ENCODE measurements at places on chromosomes 6 and 20.

- no peak for DNase-seq
These were observed 33.5 kb downstream of the RNF217 start for GRCh38 chr6:124995645-124996325.

DNA sequence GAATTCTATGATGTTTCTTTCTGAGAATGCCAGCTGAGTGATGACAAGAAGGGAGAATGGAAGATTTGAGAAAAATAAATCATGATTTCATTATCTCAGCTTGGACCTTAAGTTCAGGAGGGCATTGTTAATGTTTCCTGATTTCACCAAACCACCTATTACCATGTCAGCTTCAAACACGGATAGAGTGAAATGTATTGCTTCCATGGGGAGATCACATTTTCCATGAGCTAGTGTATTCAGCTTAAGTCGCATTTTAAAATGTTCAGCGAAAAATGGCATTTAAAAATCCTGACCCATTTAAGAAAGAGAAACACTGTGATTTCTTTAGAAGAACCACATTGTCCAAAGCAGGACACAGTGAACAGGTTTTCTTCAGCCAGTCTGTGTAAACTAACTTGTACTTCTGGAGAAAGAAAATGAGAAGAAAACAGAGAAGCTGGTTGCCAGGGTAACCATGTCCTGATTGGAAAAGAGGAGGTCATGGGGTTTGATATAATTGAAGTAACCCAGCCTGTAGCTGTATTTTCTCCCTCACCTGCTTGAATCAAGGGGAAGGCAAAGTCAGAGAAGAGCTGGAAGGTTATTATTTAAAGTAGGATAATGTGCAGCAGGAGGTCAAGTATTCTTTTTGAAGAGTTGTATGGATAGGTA lies 684.1 kb upstream of the NRSN1 start:
- DNase-seq, result no peak

GRCh38 chr6:50974319-50974718 lies 155.6 kb downstream of the TFAP2B start:
- no peak for DNase-seq

GRCh38 chr6:53922539-53922981 lies 127.8 kb downstream of the LRRC1 start:
- no peak for DNase-seq

DNA sequence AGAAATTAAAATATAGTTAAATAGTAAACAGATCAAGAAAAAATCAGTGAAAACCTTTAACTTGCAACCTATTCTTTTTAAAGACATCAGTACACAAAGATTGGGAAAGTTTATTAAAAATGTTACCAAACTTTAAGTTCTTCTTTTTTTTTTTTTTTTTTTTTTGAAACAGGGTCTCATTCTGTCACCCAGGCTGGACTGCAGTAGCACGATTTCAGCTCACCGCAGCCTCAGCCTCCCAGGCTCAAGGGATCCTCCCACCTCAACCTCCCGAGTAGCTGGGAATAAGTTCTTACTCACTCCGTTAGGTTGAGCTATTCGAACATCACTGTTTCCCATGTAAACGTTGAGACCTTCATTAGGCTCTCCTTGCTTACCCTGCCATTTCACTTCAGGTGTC lies 5.6 kb downstream of the MAP3K5 start:
- no peak for DNase-seq

GRCh38 chr6:157072128-157072527 lies 251.2 kb downstream of the TMEM242 start:
- no peak for DNase-seq

GRCh38 chr6:115882174-115882573 lies 178.5 kb downstream of the FRK start:
- DNase-seq, result no peak

DNA sequence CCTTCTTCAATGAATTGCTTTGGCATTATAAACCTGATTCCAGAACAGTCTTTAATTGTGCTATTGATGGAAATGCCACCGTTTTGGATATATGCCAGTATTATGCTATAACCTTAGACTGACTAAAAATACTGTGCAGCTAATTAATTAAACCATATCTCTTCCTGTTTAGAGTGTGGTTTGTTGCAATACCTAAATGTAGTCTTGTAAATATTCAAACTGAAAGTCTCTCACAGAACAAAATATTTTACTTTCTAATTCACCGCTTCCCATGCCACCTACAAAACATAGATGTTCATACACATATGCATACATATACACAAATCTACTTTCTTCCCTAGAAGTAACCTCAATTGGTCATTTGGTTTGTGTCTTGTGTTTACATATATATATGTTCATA lies 126.6 kb downstream of the SIM1 start:
- no peak for DNase-seq

DNA sequence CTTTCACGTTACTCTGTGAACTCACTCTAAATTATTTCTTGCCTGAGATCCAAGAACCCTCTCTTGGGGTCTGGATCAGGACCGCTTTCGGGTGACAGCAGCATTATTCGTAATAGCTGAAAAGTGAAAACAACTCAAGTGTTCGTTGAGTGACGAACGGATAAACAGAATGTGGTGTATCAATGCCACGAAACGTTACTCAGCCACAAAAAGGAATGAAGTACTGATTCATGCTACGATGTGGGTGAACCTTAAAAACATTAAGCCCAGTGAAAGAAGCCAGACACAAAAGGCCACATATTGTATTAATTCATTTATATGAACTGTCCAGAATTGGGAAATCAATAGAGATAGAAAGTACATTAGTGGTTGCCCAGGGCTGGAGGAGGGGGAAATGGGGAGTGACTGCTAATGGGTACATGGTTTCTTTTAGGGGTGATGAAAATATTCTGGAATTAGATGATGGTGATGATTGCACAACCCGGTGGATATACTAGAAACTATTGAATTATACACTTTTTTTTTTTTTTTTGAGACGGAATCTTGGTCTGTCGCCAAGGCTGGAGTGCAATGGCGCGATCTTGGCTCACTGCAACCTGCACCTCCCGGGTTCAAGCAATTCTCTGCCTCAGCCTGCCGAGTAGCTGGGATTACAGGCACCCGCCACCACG lies 8.4 kb downstream of the PTGIS start:
- DNase-seq, result no peak

- DNase-seq, result no peak
These were observed 90.1 kb downstream of the RSPH3 start for GRCh38 chr6:158909938-158910337.

DNA sequence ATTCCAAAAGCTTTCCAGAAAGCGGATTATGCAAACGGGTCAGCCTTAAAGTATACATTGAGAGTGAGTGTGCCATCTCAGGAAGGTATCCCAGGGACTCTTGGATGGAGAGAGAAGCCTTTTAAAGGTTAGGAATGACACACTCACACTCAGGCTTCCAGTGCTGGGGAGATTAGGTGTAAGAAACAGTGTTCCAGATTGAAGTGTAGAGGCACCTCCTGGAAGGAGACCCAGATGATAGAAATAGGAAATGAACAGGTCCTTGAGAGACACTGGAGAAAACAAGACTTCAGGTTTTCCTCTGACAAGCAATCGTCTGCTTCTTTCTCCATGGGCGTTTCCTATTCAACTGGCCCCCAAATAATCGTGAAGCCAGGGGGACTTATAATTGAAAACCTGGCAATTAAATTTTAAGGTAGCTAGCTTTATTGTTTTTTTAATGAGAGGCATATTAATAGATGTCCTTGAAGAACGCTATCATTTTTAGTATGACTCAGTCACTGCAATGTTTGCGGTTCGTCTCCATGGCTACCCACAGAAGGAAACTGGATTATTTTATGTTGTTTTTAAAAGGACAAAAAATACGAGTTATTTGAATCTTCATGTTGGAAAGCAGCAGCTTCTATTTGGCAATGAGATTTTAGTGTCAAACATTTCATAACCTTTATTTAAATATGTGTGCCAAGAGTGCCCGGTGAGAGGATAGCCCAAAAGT lies 85.3 kb downstream of the TRMT6 start:
- no peak for DNase-seq

DNA sequence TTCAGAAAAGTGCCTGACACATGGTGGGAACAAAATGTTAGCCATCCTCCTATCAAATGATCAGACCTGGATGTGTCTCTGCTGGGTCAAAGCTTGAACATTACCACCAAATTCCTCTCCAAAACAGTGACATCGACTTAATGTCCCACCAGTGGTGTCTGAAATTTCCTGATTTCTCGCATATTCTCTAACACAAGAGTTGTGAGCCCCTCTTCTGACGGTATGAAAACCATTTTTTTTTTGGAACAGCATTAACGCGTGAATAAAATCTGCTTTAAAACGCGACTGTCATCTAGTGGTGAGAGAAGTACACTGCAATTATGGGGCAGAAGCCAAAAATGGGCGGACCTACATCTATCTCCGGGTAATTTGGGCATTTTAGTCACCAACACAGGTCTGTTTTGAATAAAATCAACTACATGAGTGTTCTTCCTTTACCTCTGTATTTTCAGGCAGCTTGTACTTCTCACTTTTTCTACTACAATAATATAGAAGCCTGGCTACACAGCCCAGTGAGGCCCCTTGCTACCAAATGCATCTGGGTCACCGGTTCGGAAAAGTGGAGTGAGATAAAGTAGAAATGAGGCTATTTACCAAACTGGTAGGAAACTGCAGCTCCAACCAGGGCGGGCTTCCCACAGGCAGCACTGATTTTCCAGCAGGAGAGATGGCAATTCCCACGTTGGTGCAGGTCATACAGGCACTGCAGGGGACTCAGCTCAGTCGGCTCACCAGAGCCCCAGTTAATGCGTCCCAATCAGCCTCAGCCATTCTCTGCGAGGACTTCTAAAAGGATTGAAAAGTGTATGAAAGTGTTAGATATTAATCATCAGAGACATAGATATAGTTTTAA lies 27.4 kb downstream of the MGME1 start:
- DNase-seq, result peak; percentile 45

DNA sequence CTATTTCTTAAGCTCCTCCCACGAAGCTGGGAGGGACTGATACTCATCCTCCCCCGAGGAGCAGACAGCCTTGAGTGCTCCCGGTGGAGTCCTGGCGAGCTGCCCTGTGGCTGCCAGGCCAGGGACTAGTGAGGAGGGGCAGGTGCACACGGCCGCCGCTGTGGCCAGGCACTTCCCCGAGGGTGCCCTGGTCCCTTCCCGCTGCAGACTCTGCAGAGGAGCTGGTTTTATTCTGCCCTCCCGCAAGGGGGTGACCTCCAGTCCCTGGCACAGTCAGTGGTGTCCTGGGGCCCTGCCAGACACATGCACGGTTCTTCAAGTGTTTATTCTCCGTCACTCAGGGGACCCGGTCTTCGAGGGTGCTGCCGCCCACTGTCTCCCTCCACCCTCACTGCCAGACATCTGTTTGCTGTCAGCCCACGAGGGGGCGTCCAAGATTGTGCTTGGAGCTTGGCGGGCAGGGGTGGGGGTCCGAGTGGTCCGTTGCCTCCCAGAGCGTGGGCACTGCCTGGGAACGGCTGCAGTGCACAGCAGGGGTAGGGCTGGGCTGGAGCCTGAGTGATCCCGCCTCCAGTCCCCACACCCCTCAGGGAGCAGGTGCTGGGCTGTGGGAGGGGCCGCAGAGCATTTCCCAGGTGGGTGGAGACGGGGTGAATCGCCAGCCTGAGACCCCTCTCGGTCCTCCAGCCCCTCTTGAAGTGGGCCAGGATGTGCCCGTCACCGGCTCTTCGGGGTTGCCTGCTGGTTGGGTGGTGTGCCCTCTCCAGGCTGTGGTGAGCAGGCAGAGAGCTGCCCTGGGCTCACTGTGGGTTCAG lies 3.1 kb upstream of the CABLES2 start:
- no peak for DNase-seq

GRCh38 chr6:98977671-98978292 lies 30.0 kb upstream of the FBXL4 start:
- DNase-seq, result no peak

DNA sequence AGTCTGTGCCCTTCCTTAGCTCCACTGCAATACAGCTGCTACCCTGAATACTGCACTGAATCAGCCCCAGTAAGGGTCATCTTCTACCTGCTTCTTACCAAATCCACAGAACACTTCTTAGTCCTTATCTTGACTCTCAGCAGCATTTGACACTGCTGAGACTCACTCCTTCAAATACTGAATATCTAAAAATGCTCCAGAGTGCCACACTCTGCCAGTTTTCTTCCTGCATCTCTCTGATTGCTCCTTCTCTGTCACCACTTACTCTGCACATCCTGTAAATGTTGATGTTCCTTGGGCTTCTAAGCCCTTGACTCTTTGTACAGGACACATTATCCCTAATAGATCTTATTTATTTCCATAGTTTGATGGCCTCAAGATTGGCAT lies 19.8 kb downstream of the MAN1A1 start:
- DNase-seq, result no peak

DNA sequence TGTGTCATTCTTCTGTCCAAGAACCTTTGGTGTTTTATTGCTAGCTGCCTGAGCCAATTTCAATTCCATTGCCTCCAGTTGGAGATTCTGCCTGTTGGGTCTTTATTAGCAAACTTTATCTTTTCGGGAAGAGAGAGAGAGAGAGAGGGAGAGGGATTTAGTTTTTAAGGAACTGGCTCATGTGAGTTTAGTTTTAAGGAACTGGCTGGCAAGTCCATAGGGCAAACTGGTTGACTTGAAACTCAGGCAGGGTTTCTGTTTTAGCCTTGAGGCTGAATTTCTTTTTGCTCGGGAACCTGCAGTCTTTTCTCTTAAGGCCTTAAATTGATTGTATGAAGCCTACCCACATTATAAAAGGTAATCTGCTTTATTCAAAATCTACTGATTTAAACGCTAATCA lies 23.0 kb downstream of the BCKDHB start:
- no peak for DNase-seq

DNA sequence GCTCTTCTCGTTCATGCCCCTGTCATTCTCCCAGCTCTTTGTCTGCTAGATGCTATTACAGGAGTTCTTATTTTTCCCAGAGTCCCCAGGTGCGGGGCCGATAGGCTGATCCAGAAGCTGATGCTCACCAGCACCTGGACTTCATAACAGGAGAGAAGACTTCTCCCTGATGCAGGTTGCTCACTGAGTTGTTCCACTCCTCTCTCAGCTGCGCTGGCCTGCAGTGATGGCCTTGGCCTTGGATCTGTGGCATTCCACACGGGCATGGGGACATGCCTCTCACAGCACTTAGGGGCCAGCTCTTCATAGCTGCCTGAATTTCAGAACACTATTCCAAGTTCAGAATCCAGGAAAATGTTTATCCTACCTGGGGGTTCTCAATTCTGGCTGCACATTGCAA lies 7.1 kb upstream of the TXNDC5 start:
- no peak for DNase-seq

DNA sequence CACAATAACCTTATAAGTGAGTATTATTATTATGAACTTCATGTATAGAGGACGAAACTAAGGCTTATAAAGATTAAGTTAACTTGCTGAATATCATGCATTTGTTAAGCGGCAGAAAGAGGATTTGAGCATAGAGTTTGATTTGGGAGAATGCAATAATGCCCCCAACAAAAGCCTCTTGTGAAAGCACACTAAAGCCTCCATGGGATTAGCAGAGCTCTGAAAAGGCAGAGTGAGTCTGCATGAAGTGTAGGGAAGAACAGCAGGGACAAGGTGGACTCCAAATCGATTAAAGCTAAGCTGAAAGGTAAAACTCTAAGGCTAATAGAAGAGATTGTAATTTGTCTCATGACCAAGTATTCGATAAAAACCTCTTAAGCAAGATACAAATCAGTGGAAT lies 100.3 kb downstream of the SH3BGRL2 start:
- DNase-seq, result no peak

GRCh38 chr20:22700367-22700766 lies 116.0 kb upstream of the FOXA2 start:
- no peak for DNase-seq

All from memory B cell (primary cell).